Stimulated activated CD4-positive, alpha-beta T cell treated with anti-CD3 and anti-CD28 coated beads, TNF-alpha, amount 100 ng/mL, for 4 hours (primary cell): ENCODE measurements at places on chromosomes 12 and 14.

DNA sequence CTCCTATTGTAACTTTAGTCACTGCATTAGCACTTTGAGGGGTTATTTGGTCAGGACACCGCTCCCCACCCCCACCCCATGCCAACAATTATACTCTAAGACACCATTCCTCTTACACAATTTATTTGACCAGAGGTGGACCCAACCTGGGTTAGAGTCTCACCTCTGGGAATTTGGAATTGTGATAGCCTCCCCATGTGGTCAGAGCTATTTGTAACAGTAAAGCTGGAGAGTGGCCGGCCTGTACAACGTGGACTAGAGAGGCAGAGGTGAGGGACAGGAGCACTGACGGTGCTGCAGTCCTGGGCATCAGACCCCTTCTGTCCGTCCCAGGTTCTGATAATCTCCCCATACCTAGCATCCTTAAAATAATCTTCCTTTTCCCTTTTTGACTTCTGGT is 3.3 kb upstream of the HAL start:
- no peak for DNase-seq

DNA sequence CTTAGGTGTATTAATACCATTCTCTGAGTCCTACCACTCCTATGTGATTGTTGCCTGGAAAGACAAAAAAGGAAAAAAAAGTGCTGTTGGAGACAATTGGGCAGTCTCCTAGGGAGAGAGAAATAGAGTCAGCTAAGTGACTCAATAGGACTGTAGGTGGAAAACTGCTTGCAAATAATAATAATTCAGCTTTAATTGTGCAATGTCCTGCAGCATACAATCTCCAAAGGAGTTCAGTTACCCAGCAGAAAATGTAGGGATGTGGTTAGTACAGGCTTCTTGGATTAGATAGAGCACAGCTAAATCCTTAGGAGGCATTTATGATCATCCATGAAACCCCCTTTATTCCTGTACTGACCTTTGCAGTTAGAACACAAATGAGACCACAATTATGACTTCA is 3.0 kb upstream of the SRSF9 start:
- DNase-seq = no peak

- DNase-seq = no peak
These were observed 24.6 kb downstream of the NIN start for GRCh38 chr14:50806241-50806933.

- no peak for DNase-seq
These were observed 455.0 kb upstream of the TMEM132C start for GRCh38 chr12:127811988-127812387.

DNA sequence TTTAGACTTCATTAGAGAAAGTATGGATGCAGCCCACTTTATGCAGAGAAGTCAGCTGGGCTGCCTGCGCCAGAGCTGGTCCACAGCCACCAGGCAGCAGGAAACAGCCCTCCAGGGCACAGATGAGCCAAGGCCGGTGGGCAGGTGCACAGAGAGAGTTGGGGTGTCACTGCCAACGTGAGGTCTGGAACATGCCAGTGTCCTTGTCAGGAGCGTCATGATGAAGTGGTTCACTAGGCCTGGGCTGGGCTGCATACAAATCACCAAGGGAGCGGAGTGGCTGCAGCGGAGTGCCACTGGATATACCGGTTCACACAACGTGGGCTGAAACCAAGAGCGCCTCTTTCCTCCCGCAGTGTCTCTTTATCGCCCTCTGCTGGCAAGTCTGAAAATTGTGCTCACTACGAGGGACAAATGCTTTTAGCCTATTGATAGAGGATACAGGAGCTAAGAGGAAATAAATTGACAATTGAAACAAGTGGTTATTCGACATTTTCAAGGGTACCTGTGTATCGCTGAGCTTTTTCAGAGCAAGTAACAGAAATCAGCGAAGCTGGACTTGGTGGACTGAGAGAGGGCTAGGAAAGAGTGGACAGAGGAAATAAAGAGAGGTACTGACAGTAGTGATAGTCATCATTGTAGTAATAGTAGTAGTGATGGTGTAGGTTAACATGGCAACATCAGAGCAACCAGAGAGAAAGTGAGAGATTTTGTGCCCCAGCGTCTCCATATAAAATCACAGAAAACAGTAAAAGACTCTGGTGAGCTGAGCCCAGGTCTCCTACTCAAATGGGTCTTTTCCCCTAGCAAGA is 52.0 kb upstream of the ITPR2 start:
- peak; percentile 74 for DNase-seq

DNA sequence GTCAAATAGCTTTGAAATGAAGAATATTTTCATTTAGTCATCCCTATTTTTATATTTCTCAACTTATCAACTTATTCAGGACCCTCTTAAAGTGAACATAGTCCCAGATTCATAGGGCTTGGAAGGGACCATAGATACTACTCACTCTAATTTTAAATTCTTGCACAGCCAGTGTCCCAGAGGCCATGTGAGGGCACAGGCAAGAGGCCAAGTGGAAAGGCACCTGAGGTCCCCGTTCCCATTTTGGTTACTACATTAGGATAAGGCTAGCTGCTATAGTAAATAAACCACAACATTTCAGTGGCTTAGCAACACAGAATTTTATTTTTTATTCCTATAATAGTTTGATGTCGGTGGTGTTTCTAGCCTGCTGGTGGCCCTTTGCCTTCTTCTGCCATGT is 227.8 kb downstream of the SPTSSA start:
- no peak for DNase-seq

- no peak for DNase-seq
These were observed 13.1 kb downstream of the PTCSC3 start for GRCh38 chr14:36163451-36163850.

GRCh38 chr14:104664588-104664987 is 24.8 kb upstream of the INF2 start:
- no peak for DNase-seq

DNA sequence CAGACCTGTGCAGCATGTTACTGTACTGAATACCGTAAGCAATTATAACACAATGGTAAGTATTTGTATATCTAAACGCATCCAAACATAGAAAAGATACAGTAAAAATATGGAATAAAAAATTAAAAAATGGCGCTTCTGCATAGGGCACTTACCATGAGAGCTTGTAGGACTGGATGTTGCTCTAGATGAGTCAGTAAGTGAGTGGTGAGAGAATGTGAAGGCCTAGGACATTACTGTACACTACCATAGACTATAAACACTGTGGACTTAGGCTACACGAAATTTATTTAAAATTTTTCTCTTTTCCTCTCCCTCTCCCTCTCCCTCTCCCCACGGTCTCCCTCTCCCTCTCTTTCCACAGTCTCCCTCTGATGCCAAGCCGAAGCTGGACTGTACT is 194.5 kb upstream of the CDKN3 start:
- no peak for DNase-seq

GRCh38 chr14:74038020-74038859 is 19.1 kb downstream of the BBOF1 start:
- no peak for DNase-seq

GRCh38 chr14:24110060-24110459 is 4.5 kb upstream of the DCAF11 start:
- DNase-seq = no peak

DNA sequence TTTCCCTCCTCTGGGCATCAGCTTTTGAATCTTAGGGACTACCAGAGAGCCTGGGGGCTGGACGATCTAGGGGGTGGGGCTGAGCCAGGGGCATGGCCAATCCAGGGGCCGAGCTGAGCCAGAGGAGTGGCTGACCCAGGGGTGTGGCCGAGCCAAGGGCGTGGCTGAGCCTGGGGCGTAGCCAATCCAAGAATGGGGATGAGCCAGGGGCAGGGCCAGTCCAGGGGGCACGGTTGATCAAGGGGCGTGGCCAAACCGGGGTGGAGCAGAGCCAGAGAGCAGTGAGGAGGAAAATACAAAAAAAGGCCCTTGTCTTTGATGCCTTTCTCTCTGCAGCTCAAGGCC is 219.3 kb upstream of the NOS1 start:
- DNase-seq = no peak

GRCh38 chr14:75283833-75284563 is 5.4 kb downstream of the FOS start:
- DNase-seq = no peak

DNA sequence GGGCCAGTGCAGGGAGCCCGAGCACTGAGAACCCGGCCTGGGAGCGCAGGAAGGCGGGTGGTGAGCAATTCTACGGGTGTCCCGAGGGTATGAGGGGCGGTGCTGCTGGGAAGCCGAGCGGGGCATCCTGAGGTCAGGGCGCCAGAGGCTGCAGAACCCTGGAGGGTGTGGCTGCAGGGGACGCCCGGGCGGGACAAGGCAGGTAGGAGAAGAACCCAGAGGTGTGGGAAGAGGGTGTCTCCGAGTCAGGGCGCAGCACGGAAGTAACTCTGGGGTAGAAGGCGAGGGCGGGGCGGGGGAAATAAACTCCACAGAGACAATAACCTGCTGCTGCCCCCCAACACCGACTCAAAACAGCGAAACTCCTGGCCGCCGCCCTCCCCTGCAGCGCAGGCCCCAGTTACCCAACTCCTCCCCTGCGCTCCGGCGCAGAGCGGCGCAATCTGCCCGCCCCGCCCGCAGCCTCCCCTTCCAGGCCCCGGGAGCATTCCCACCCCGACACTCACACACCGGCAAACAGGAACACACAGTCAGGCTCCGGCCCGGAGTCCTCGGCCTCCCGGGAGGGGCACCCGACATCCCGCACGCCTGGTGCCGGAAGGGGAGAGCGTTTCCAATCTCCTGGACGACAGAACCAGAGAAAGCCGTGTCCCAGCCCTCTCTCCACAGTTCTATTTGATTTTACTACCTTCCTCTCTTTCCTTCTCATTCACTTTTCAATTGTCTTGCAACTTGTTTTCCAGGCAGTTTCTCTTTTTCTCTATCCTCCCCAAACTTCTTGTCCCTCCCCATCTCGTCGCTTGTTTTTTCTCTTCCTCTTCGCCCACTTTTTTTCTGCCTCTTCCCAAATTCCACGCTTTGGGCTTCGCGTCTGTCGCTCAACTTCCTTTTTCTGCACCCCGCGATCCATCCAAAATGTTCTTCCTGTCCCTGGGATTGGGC is 2.4 kb downstream of the HRK start:
- DNase-seq = no peak

GRCh38 chr12:26130728-26131127 is 5.9 kb upstream of the BHLHE41 start:
- DNase-seq = no peak

GRCh38 chr14:68656452-68656851 is 136.4 kb downstream of the ZFP36L1 start:
- no peak for DNase-seq

GRCh38 chr12:1448336-1448735 is 146.0 kb downstream of the FBXL14 start:
- DNase-seq = no peak

DNA sequence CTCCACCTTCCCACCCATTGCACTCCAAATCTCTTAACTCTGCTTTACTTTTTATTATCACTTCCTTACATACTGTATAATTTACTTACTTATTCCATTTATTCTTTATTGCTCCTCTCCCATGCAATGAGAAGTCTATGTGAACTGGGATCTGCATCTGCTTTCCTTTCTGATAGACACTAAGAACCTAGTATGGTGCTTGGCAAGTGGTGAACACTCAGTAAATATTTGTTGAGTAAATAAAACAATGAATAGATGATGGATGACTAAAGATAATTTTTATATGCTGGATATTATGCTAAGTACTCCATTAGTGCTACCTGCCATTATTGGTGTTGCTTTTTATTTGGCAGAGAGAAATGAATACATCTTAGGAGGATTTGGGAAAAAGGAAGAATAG is 151.0 kb downstream of the TPH2 start:
- no peak for DNase-seq

DNA sequence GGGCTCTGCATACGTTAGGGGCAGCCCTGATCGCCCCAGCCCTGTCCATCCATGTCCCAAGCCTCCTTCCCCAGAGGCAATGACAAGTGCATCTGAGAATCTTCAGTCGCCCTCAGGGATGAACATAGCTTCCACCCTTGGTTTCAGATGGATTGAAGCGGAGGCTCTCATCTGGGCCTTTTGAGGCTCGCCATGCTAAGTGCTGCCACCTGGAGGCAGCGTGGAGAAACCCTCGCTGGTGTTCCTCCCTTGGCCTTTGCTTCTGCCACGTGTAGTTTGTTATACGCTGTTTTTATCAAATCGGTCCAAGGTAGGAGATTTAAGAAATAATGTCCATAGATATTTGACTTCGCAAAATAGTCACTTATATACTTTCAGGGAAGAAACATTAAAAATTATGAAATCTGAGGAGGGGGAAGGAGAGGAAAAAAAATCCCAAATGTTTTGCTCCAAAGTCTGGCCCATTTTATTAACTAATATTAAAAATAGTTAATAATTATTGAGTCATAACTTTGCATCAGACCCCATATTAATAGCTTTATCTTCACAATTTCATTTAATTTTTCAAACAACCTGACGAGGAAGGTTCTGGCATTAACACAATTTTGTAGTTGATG is 28.8 kb upstream of the LRRC10 start:
- peak; percentile 20 for DNase-seq

DNA sequence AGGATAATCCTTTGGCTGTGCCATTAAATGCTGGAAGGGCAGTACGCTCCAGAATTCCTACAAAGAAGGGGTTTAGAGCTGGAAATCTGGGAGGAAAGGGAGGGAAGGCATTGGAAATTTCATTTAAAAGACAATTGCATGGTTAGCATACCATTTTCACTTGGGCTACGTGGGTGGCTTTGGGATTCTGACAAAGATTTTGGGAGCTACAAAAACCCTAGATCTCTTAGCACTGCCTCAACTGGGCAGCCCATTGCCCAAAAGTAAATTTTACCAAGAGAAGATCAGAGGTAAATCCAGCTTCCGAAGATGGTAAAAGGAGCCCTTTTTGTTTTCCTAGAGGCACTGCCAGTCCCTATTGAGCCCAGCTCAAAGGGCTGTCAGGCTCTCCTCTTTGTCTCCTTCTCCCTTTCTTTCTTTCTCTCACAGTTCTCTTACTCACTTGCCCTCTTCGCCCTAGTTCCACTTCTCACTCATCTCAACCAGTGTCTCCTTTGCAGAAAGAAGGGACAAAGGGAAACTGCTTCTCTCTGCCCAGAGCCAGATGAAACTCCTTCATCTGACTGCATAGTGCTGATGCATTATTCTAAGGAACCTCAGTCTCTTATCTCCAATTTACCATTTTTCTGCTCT is 125.4 kb upstream of the PLEKHA5 start:
- DNase-seq = no peak

- no peak for DNase-seq
These were observed 10.6 kb downstream of the SVOP start for GRCh38 chr12:109010259-109010658.

GRCh38 chr14:56491299-56492285 is 88.0 kb upstream of the TMEM260 start:
- no peak for DNase-seq

- peak; percentile 16 for DNase-seq
These were observed 966 bp downstream of the BICD1 start for GRCh38 chr12:32107359-32108267.

DNA sequence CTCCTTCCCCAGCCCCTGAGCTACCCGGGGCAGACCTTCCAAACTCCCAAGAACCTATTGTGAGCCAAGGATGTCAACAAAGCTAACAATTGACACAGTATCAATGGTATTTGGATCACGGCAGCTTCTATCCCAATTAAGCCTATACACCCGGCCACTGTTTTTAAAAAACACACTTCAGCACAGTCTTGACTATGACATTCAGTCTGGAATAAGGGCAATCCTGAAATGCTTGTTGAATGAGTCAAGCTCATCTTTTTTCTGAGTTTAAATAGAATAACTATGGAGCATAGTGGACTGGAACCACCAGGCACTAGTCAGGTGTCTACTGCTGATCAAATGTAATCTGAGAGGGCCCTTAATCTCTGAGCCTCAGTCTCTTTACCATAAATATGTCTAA is 5.7 kb downstream of the DENND5B start:
- DNase-seq = no peak

GRCh38 chr14:23160924-23161522 is 22.4 kb downstream of the SLC7A8 start:
- no peak for DNase-seq
